ENCODE measurements at places on chromosomes 4 and X. TPM values are rescaled to one million over a fixed set of nuclear protein-coding genes. Genes with fewer than 3 reads are reported as not detected.

DNA sequence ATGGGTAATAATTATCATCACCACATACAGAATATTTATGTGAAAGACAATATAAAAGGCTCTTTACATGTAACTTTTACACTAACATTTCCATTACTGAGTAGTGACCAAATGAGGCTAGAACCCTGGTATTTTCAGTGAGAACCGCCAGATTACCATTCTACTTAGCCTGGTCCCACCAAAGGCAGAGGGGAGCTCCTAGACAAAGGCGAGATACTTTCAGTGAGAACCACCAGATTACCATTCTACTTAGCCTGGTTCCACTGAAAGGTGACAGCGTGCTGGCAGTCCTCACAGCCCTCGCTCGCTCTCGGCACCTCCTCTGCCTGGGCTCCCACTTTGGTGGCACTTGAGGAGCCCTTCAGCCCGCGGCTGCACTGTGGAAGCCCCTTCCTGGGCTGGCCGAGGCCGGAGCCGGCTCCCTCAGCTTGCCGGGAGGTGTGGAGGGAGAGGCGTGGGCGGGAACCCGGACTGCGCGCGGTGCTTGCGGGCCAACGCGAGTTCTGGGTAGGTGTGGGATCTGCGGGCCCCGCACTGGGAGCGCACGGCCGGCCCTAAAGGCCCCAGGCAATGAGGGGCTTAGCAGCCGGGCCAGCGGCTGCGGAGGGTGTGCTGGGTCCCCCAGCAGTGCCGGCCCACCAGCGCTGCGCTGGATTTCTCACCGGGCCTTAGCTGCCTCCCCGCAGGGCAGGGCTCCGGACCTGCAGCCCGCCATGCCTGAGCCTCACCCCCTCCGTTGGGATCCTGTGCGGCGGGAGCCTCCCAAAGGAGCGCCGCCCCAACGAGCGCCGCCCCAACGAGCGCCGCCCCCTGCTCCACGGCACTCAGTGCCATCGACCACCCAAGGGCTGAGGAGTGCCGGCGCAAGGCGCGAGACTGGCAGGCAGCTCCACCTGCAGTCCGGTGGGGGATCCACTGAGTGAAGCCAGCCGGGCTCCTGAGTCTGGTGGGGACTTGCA lies 1276.1 kb downstream of the PCDH7 start:
- H3K36me3 ChIP-seq: no peaks in the 10 kb centered on the region
- H3K4me1 ChIP-seq: no peaks in the 10 kb centered on the region
- no peaks in the 10 kb centered on the region for H3K27me3 ChIP-seq
- DNase-seq: no peak

The TMEM35A gene
- polyA plus RNA-seq: not detected

DNA sequence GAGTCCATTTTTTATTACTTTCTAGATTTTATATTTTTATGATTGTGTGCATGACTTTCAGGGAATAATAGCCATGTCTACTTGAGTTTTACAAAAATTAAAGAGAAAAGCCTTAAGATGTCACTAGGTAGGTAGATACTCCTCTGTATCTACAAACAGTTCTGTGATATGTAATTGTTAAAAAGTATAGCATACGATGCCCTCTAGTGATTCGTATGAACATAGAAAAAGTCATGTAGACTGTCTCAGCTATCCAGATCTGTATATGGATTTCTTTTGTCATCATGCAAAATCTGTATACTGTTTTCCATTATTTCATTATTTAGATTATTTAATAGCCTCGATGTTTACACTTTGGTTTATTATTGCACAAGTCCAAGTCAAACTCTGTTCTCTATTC lies 856.6 kb downstream of the CENPC start:
- H3K27ac ChIP-seq: no peak overlapping the region
- no peak overlapping the region for H3K4me3 ChIP-seq
- H3K27me3 ChIP-seq: no peaks in the 10 kb centered on the region
- H3K36me3 ChIP-seq: no peaks in the 10 kb centered on the region
- no peaks in the 10 kb centered on the region for H3K4me1 ChIP-seq

The EMCN gene
- not detected for polyA plus RNA-seq

- no peaks in the 10 kb centered on the region for H3K36me3 ChIP-seq
- H3K4me3 ChIP-seq: no peak overlapping the region
- no peaks in the 10 kb centered on the region for H3K4me1 ChIP-seq
Measured at GRCh38 chr4:75172551-75172950, 239.6 kb downstream of the PARM1 start.

The GPR78 gene
- polyA plus RNA-seq: not detected

GRCh38 chrX:134677332-134677731 lies 19.1 kb upstream of the PLAC1 start:
- H3K27me3 ChIP-seq: no peaks in the 10 kb centered on the region
- no peak for DNase-seq
- H3K4me3 ChIP-seq: no peak overlapping the region
- no peaks in the 10 kb centered on the region for H3K4me1 ChIP-seq
- H3K36me3 ChIP-seq: no peaks in the 10 kb centered on the region
- H3K27ac ChIP-seq: no peak overlapping the region

The SOX3 gene
- polyA plus RNA-seq: not detected

GRCh38 chr4:76256032-76256431 lies 4.5 kb downstream of the FAM47E start:
- DNase-seq: no peak
- peaks cover 25% of the 10 kb centered on the region for H3K27me3 ChIP-seq
- no peak overlapping the region for H3K4me3 ChIP-seq

- no peak overlapping the region for H3K27ac ChIP-seq
- H3K4me3 ChIP-seq: no peak overlapping the region
- DNase-seq: peak; percentile 80
Measured at GRCh38 chr4:163484906-163485305, 9.6 kb upstream of the TMA16 start.

The S100P gene
- polyA plus RNA-seq: 0.07 TPM

- no peaks in the 10 kb centered on the region for H3K27me3 ChIP-seq
- H3K4me1 ChIP-seq: no peaks in the 10 kb centered on the region
- H3K36me3 ChIP-seq: no peaks in the 10 kb centered on the region
- no peak for DNase-seq
Measured at GRCh38 chr4:150116506-150116905, 38.3 kb downstream of the DCLK2 start.

The LEF1 gene
- polyA plus RNA-seq: 5.1 TPM

DNA sequence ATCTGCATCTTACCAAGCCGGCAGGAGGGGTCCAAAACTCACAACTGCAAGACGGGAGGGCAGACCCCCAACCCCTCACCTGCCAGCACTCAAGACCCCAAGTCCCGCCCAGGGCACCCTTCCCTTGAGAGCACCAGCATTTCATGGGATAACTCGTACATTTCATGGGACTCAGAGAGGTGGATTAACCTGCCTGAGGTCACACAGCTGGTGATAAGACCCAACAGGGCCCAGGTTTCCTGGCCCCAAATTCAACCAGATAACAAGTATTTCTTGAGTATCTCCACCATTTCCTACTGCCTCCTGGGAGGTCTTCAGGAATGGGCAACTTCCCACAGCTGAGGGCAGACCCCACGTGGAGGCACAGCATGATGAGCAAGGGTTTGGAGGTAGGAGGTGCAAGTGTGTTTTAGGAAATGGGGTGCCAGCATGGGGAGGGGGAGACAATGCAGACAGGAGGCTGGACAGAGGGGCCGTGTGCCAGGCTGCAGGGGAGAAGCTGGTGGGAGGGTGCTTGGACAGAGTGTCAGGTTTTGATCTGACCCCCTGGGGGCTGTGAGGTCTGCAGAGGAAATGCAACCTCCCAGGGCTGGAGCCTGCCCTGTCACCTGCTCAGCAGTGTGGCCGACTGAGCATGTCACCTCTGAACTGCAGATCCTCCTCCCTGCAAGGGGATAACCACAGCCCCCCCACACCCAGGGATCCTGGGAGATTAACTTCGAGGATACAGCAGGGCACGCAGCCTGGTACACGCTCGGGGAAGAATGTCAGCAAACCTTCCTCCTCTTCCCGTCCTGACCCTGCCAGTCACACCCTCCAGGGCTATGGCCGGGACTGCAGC lies 4.4 kb downstream of the ADRA2C start:
- no peak for DNase-seq
- H3K27me3 ChIP-seq: peaks cover 19% of the 10 kb centered on the region
- no peak overlapping the region for H3K4me3 ChIP-seq
- no peaks in the 10 kb centered on the region for H3K4me1 ChIP-seq

DNA sequence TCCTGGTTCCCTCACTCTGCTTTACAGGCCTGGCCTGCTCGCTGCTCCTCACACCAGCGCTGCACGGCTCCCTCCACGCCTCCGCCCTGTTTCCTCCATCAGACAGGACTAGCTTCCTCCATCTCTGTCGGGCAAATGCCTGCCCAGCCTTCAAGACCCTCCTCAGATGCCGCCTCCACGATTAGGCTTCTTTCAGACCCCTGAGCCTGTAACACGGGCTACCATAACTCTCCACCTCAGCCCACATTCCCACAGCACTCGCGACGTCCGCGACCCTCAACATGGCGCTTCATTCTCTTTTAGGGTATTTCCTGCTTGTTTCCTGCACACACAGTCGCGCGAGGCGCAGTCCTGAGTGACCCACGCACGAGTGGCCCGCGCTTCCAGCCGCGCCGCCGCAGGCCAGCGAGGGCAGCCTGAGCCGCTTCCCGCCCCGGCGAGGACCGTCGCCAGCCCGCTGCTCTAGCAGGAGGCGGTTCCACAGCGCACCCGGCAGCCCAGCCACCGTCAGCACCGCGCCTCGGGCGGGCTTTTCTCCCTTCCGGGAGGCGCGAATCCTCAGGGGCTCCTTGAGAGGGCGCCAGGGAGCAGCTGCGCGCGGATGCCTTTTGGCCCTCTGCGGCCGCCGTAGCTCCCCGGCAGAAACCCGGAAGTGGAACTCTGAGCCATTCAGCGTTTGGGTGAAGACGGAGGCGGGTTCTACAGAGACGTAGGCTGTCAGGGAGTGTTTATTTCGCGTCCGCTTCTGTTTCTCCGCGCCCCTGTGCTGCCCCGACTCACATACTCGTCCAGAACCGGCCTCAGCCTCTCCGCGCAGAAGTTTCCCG lies at the start of gene FRG1:
FRG1 (plus strand) TSS at position 695 of the 827 bp plus-strand sequence. CDS start 138 bp downstream, outside the sequence.
- DNase-seq: peak; percentile 97
- no peaks in the 10 kb centered on the region for H3K27me3 ChIP-seq
- H3K27ac ChIP-seq: peak within 1 kb of the TSS; percentile 92
- H3K36me3 ChIP-seq: peaks cover 7% of the 10 kb centered on the region
- H3K4me3 ChIP-seq: peak within 1 kb of the TSS; percentile 84

The MAPK10 gene
- 0.10 TPM for polyA plus RNA-seq

GRCh38 chr4:40055863-40056715 lies 561 bp upstream of the N4BP2 start:
- peak overlapping the region; percentile 74 for H3K27ac ChIP-seq
- no peaks in the 10 kb centered on the region for H3K27me3 ChIP-seq
- H3K4me3 ChIP-seq: peak overlapping the region; percentile 85
- no peaks in the 10 kb centered on the region for H3K36me3 ChIP-seq

DNA sequence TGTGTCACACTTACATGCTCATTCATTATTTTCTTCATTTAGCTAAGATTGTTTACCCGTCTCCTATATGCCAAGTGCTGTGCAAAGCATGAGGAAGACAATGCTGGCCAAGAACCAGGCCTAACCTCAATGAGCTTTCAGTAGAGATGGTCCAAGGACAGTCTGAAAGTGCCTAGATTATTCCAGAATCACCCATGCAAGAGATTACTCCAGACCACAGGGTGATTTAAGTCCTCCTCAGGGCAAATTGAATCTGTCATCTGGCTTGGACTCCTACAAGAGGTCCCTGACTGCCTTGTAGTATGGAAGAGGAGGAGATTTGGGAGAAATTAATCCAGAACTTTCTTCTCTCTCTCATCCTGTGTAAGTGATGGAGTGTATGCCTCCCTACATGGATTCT lies 99.4 kb upstream of the NDP start:
- H3K4me1 ChIP-seq: no peaks in the 10 kb centered on the region
- DNase-seq: no peak
- H3K36me3 ChIP-seq: no peaks in the 10 kb centered on the region

DNA sequence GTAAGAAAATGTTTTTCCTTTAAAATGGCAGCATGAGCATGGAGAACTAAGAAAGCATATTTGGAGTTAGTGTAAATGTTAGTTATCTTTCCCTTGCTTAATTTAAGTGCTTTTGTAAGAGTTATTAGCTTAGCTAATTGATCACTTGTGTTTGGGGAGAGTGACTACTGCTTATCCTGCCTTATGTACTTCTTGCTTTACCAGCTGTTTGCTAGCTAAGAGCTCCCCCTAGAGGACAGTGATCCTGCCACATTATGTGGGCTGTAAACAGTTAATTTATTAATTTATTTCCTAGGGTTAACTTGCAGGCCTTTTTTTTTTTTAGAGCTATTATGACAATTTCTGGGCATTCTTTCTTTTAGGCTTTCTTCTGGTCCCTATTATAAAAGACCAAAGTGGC lies 435.8 kb downstream of the MAGEB5 start:
- DNase-seq: no peak
- no peak overlapping the region for H3K27ac ChIP-seq
- no peaks in the 10 kb centered on the region for H3K36me3 ChIP-seq

DNA sequence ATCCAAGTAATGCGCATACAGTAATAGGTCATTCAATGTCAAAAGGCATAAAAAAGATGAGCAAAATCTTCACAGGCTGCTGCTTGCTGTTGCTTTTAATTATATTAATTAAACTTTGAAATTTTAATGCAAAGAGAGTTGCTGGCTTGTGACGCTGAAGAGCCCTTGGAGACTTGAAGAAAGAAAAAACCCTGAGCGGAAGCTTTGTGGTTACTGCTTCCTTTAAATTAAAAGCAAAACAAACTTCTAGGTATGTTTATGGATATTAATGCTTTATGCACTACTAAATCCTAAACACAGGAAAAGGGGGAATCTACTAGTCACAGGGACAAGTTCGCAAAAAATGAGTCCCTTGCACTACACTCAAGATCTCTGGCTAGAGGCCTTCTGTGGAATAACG lies 166.7 kb downstream of the ANTXR2 start:
- H3K4me3 ChIP-seq: no peak overlapping the region
- no peaks in the 10 kb centered on the region for H3K27me3 ChIP-seq
- H3K27ac ChIP-seq: no peak overlapping the region
- peak; percentile 10 for DNase-seq
- H3K4me1 ChIP-seq: peaks cover 16% of the 10 kb centered on the region

GRCh38 chr4:140336730-140337129 lies 36.7 kb upstream of the SCOC start:
- H3K27ac ChIP-seq: no peak overlapping the region
- H3K36me3 ChIP-seq: no peaks in the 10 kb centered on the region
- H3K4me1 ChIP-seq: no peaks in the 10 kb centered on the region
- H3K27me3 ChIP-seq: no peaks in the 10 kb centered on the region
- no peak overlapping the region for H3K4me3 ChIP-seq

GRCh38 chrX:139795196-139795595 lies 87.2 kb upstream of the MCF2 start:
- H3K4me1 ChIP-seq: peaks cover 10% of the 10 kb centered on the region
- no peak overlapping the region for H3K27ac ChIP-seq
- H3K4me3 ChIP-seq: no peak overlapping the region
- peak; percentile 21 for DNase-seq
